T follicular helper cell (primary cell): ENCODE measurements at places on chromosomes 7 and 10.

- no peak for DNase-seq
Measured at GRCh38 chr7:19305698-19306097, 160.5 kb upstream of the FERD3L start.

- no peak for DNase-seq
Measured at GRCh38 chr7:150388709-150389531, 9.8 kb downstream of the ZNF775 start.

GRCh38 chr10:124032971-124033886 lies 60.2 kb downstream of the CHST15 start:
- DNase-seq: no peak

DNA sequence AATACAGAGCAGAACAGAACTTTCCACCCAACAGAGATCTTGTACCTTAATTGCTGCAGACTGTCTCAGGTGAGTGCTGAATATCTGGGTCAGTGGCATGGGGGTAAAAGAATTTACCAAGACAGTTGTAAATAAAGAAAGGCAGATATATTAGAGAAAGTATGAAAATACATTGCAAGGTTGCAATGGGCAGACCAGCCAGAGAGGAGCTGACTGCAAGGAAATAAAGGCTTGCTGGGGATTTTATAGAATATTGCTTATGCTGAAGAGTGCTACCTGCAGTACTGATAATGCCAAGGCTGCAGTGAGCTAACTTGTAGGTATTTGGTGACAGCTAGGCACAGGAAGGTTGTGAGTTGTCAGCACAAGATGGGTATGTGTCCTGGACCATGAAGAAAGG lies 171.0 kb upstream of the TRIM24 start:
- no peak for DNase-seq

GRCh38 chr10:76547352-76547972 lies 1090.1 kb downstream of the KCNMA1 start:
- DNase-seq: peak; percentile 6

GRCh38 chr10:98269435-98269912 lies 1.5 kb upstream of the LOXL4 start:
- no peak for DNase-seq

- DNase-seq: no peak
Measured at GRCh38 chr7:157828881-157829280, 492.1 kb downstream of the DNAJB6 start.

- no peak for DNase-seq
Measured at GRCh38 chr10:80539421-80540031, 1.8 kb downstream of the SH2D4B start.

- no peak for DNase-seq
Measured at GRCh38 chr7:25787336-25787735, 364.7 kb upstream of the NFE2L3 start.

DNA sequence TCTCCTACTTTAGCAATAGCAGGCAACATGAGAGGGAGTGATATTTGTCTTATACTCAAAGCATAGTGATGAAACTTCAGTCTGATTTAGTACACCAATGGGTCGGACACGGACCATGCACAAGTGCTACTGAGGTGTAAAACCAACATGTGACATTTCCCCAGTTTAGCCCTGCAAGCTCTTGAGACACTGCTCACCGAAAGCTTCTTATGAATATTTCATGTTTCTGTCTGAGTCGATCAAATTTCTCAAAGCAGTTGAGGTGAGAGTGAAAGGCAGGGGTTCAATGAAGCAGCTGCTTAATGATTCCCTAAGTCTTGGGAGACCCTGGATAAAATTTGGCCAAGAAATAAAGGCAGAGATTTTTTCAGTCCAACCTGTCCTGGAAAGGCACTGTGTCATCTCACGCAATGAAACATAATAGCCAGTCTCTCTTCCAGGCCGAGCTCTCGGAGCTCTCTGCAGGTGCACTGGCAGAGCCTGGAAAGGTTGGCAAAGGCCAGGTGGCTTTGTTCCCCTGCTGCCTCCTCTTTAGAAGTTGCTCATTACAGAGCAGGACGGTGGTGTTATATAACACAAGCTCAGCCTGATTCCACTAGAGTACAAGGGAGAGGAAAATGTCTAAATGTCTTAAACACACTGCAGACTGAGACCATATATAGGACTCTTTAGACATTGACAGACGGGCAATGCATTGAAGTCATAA lies 33.9 kb upstream of the XPNPEP1 start:
- DNase-seq: no peak

GRCh38 chr10:78470267-78471103 lies 436.8 kb downstream of the RPS24 start:
- DNase-seq: no peak

- no peak for DNase-seq
Measured at GRCh38 chr10:61606959-61607907, 55.5 kb upstream of the CABCOCO1 start.

DNA sequence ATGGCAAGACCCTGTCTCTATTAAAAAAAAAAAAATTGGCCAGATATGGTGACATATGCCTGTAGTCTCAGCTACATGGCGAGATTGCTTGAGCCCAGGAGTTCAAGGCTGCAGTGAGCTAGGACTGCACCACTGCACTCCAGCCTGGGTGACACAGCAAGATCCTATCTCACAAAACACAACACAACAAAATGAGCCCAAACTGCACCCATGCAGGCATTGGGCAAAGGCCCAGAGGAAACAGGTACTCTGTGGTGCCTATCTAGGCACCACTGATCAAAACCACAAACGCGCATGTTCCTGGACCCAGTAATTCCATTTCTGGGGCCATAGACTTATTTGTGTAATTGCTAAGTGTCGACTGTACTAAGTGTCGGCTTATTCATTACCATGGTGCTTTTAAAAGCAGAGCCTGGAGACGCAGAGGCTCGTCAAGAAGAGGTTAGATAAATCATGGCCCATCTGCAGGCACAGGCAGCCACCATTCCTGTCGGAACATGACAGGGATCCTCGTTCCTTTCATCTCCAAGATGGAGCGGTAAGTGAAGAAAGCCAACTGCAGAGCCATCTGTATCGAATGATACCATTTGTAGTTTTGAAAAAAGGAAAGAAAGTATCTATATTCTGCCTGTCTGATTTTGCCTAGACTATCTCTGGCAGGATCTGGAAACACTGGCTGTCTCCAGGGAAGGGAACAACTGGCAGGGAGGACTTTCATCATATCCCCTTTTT lies 160.4 kb upstream of the RHEB start:
- DNase-seq: no peak

GRCh38 chr7:37048674-37049073 lies 324.4 kb upstream of the AOAH start:
- no peak for DNase-seq

DNA sequence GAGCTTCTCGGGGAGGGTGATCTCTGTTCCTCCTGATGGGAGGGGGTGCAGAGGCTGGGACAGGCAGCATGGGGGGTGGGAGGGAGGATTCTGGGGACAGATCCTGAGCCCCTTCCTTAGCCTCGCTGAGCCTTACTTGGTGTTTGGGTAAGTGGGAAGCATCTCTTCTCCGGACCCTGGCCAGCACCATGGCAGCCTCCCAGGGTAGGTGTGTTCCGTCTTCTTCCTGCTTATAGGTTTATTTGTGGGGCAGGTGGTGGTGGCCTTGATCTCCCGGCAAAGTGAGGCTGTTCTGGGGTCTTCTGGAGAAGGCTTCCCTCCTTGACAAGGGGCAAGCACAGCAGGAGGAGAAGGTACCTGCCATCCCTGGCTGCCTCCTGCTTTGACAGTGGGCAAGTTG lies 226.9 kb downstream of the GLRX3 start:
- no peak for DNase-seq

DNA sequence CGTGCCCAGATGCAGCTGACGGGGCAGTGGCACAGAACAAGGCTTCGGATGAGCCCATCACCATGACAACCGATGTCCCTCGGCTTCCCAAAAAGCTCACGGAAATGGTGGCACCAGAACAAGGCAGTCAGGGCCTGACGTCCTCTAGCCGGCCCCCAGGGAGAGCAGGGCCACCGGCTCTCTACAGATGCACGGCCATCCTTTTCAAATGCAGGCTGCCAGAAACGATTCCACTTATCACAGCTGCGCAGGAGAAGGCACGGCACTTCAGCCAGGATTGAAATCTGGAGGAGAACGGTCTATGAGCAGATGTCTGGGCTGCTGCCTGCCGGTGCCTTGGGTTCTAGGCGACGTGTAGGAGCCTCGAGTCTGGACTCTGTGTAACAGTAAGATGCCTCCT lies 223.8 kb downstream of the ZMYND11 start:
- no peak for DNase-seq

DNA sequence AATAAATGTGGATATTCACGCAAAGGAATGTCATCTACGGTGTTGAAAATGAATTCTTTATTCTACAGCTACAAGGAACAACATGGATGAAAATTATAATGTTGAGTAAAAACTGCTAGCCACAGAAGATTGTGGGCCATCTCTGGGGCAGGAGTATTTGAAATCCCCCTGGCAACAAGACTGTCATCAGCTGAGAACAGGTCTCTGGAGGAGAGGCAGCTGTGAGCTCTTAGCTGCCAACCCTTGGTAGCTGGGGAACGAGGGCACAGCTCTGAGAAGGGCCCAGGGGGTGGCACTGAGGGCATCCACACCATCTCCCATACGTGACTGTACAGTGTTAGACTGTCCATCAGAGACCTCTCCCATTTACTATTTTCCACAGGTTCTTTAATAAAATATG lies 340.1 kb upstream of the MGMT start:
- DNase-seq: no peak

DNA sequence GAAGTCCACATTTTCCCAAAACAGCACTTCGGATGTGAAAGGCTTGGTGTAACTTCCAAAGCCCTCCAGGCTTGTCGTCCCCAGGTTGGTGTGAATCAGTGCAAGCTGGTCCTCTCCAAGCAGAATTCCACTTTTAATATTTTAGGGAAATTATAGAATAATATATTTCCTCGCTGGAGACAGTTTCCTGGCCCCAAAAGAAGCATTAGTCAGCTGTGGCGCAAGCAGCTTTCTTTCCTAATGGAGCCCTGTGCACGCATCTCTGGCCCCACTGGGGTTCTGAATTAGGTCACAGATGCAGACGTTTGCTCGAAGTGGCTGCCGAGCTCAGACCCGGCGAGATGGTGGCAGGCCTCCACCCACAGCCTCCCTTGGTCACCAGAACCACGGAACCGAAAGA lies 33.3 kb upstream of the MNX1 start:
- DNase-seq: no peak

- DNase-seq: no peak
Measured at GRCh38 chr7:5423306-5423975, at the start of gene TNRC18. TNRC18 (minus strand) TSS chr7:5423834; CDS start chr7:5421246, 2,588 bp downstream.

GRCh38 chr10:103772096-103772845 lies 83.1 kb downstream of the SH3PXD2A start:
- DNase-seq: peak; percentile 38
